ENCODE measurements at places on chromosomes 5 and 9. TPM values are rescaled to one million over a fixed set of nuclear protein-coding genes. Genes with fewer than 3 reads are reported as not detected.

FGF10 gene
- total RNA-seq = 31.2 TPM

CDH9 gene
- total RNA-seq = not detected

DNA sequence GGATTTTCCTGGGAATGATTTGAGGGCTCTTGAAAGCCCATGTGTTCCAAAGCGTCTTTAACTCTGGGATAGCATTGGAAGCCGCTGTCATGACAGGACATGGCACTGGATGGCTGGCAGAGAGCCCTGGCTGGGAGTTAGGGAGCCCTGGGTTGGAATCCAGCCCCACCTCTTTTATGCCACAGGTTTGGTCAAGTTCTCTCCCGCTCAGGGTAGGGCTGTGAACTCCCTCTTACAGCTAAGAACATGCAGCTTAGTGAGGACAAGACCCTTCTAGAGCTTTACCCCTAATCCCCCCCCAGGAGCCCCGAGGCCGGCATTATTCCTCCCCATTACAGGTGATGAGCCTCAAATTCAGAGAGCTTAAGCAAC lies 37.2 kb downstream of the OLFML2A start:
- no peak for DNase-seq

DNA sequence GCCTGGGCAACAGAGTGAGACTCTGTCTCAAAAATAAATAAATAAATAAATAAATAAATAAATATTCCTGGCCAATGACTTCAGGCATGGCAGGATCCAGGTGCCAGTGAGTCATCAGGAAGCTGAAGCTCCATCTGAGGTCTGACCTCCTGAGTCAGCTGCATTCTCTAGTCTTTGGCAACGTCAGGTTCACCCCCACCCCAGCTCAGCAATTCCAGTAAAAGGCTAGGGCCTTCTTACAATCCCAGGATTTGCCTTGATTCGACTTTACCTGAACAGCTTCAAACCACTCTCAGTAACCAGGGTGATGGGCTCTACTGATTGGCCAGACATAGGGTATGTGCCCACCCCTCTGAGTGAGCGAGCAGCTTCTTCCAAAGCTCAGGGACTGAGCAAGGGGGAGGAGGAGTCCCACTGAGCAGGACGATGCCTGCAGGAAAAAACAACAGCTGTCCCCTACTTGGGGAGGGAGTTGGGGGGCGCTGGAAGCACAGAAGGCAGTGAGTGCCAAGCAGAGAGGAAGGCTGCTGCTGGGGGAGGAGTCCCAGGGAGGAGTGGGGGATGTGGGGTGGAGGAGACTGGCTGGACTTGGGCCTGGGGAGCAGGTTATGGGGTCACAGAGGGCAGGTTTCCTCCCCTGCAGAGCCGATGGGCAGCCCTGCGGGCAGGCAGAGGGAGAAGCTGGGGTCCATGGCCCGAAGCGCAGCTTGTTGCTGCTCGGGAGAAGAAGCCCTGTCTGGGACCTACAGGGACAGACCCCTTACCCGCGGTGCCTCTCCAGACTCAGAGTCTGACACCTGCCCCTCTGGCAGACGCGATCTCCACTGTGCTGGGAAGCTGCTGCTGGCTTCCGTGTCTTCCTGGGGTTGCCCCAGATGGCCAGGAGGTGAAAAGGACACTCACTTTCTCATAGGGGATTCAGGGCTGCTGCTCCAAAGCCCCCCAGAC lies 25.9 kb upstream of the UNC5A start:
- DNase-seq = no peak

DNA sequence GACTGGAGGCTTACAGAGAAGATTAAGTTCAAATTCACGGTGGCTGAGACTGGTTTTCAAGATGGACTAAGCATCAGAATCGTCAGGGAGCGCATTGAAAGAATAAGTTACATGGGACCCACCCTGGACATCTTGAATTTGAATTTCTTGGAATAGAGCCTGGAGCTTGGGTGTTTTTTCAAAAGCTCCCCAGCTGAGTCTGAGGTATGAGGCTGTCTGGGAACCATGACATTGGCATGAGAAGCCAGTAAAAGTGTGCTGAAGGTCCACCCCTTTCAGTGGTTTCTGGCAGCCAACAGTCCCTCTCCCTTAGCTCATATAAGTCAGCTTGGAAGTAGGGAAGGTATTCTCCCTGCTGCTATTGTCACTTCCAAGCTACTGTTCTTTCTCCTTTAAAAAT lies 97.8 kb downstream of the MAST4 start:
- no peak for DNase-seq

GRCh38 chr5:71829206-71829605 lies 110.1 kb downstream of the CARTPT start:
- no peak for DNase-seq

FYB1 gene
- 22.9 TPM for total RNA-seq

GM2A gene
- 23.9 TPM for total RNA-seq

DNA sequence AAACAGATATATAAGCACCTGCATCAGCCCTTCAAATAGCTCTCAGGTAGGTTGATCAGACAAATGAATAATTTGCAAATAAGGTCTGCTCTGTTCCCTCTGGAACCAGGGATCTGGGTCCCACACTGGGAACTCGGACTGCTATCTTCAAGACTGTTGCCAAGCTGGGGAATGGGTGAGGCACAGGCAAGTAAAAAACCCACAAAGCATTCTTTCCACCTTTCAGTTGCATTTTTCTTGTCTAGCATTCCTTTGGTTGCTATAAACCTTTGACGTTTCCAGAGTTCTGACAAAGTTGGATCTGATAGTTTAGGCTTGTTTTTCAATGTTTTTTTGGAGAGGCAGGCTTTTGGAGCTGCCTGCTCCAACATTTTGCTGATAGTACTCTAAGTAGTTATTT lies 20.1 kb downstream of the FBXL17 start:
- DNase-seq = no peak

DNA sequence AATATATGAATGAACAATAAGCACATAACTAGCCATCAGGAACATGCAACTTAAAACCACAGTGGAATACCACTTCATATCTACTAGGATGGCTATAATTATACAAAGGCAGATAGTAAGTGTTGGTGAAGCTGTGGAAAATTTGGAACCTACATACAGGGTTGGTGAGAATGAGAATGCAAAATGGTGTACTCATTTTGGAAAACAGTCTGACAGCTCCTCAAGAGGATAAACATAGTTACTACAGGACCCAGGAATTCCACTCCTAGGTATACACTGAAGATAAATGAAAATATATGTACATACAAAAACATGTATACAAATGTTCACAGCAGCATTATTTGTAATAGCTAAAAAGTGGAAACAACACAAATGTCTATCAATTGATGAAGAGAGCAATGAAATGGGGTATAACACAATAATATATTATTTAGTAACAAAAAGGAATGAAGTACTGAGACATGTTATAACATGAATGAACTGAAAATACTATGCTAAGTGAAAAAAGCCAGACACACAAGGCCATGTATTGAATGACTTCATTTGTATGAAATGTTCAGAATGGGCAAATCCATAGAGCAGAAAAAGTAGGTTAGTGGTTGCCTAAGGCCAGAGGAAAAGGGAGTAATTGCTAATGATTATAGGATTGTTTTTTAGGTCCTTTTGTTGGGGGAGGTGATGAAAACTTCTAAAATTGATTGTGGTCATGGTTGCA lies 31.2 kb upstream of the CDK5RAP2 start:
- DNase-seq = no peak

GRCh38 chr9:22244139-22245011 lies 202.2 kb upstream of the DMRTA1 start:
- DNase-seq = peak; percentile 40

DNA sequence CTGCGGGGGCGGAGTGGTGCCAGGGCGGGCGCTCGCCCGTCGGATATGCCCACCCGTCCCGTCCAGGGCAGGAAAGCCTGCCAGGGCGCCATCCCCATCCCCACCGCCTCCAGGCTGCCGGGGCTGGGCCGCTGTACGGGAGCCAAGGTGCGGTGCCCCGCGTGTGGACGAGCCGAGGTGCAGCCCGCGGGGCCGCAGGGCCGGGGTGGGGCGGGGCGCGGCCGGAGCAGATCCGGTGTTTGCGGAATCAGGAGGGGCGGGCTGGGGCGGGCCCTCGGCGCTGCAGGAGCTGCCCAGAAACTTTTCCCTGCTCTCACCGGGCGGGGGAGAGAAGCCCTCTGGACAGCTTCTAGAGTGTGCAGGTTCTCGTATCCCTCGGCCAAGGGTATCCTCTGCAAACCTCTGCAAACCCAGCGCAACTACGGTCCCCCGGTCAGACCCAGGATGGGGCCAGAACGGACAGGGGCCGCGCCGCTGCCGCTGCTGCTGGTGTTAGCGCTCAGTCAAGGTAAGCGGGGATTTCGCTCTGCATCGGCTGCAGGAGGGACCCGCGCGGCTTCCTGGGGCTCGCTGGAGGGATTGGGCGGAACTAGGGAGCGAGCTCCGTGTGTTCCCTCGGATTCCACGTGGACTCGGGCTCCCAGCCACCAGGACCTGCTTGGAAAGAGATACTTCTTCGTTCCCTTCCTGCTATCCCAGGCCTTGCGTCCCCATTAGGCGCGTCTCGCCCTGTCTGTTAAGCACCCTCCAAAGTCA lies at the start of gene ITGA2:
Gene ITGA2, plus strand, starts transcription at position 328 of the 756 bp plus-strand sequence. Its CDS starts 117 bp downstream, at position 445.
- DNase-seq = peak; percentile 87

ZNG1A gene
- total RNA-seq = 59.7 TPM

GRCh38 chr5:66472010-66472409 lies 124.2 kb upstream of the MAST4 start:
- DNase-seq = no peak

GPRIN1 gene
- not detected for total RNA-seq

- peak; percentile 62 for DNase-seq
Measured at GRCh38 chr9:89444274-89444673, 53.6 kb downstream of the SEMA4D start.

MTMR12 gene
- 45.5 TPM for total RNA-seq

DNA sequence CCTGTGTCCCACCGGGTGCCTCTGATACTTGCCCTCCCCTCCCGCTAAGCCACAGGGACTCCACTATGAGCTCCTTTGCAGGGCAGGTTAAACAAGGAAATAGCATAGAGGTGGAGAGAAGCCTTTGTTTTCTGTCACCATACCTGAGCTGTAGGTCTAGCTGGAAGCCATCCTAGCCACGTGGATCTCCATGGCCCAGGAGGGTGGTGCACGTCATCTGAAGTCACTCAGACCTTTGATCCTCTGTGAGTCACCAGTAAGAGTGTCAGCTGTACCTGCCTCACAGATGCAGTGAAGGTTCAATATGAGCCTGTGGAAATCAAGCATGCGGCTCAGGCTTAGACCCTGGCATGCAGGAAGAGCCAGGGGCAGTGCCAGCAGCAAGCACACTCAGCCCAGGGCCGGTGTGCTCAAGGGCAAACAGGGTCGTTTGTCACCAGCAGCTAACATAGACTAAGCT lies 55.1 kb downstream of the ASS1 start:
- DNase-seq = peak; percentile 51

INSYN2B gene
- not detected for total RNA-seq

- DNase-seq = peak; percentile 71
Measured at GRCh38 chr5:36301858-36302603, at the start of gene RANBP3L. RANBP3L (minus strand) TSS chr5:36301902; CDS start chr5:36301416, 486 bp downstream.

DNA sequence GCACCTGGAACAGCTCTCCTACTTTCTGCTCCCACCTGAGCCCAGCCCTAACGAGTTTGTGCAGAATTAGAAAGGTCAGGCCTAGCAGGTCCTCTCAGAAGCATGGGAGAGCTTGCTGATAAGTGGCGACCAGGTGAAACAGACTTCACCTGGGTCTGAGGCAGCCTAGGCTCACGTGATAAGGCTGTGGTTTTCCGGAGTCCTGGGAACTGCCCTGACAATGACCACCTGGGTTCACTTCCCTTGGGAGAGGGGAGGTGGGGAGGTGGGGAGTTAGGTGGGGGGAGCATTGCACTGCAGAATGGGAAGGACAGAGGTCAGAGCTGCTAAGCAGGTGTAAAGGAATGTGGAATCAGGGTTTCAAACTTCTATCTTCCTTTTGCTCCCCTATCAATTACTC lies 152.9 kb upstream of the MAP1B start:
- no peak for DNase-seq

DNA sequence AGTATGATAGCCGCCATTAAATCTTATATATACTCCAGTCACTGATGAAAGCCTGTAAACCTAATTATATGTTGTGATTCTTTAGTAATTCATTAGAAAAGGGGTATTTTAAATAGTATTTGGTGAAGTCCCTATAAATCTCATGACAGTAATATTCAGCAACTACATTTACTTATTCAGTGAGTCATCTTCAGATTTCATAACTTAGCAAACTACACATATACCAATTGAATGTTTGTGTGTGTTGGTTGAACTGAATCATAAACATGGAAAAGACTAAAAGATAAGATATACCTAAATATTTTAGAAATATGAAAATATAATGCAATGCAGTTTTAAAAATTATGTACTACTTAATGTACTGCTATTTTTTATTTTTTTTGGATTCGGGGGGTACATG lies 1050.4 kb downstream of the MAT2B start:
- no peak for DNase-seq

GRCh38 chr9:90915693-90916092 lies 114.1 kb downstream of the SYK start:
- peak; percentile 41 for DNase-seq

DNA sequence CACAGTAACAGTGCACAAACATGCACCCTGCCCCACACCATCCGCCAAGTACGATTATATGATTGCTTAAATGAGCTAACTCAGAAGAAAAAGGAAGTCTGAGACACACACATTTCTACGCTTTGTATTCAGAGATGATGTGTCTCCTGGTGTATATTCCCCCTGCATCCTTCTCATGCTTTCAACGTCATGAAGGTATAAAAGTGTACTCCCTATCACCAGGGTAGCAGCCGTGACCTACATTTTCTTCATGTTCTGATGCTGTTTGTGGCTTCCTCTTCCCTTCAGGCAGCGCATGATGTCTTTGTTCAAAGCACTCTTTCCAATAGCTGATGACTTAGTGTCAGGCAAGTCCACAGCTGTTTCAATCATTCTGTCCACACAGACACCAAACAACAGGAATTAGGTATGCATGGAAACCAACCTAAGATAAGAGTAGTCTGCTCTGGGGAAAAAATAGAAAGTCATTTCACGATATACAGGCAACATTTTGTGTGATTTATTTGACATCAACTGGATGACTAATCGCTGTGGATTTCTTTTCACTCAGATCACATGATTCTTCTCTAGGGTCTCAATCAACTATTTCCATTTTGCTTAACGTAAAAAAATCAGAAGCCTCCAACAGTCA lies 269.4 kb upstream of the PTGER4 start:
- DNase-seq = no peak

IFNA21 gene
- total RNA-seq = not detected

GRCh38 chr5:83639911-83640310 lies 80.7 kb downstream of the HAPLN1 start:
- DNase-seq = no peak

PLAC8L1 gene
- not detected for total RNA-seq

CXXC5 gene
- 26.8 TPM for total RNA-seq

GRCh38 chr5:9919306-9920030 lies 289.3 kb upstream of the TAS2R1 start:
- DNase-seq = no peak

ANKRD31 gene
- 0.14 TPM for total RNA-seq

FOXD4L6 gene
- total RNA-seq = not detected

- no peak for DNase-seq
Measured at GRCh38 chr5:56598941-56599340, 216.4 kb upstream of the MAP3K1 start.

DNA sequence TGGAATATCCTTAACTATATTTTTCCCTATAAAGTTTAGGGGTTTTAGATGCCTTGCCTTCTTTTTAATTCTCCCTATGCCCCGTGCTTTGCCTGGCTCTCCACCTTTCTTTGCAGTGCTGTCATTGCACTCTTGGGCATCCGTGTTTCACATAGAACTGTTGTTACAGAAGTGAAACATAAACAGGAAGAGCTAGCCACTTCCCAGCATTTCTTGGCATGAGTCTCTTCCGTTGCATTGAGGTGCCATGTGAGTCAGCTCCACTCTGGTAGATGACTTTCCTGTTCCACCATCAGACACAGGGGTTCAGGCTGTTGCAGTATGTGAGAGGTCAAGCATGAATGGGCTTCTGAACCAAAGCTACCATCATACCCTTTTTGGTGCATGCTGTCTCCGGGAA lies 73.4 kb downstream of the ANGPTL2 start:
- peak; percentile 75 for DNase-seq
